Foreskin keratinocyte (primary cell): ENCODE measurements at places on chromosomes 4 and X. TPM values are rescaled to one million over a fixed set of nuclear protein-coding genes. Genes with fewer than 3 reads are reported as not detected.

DNA sequence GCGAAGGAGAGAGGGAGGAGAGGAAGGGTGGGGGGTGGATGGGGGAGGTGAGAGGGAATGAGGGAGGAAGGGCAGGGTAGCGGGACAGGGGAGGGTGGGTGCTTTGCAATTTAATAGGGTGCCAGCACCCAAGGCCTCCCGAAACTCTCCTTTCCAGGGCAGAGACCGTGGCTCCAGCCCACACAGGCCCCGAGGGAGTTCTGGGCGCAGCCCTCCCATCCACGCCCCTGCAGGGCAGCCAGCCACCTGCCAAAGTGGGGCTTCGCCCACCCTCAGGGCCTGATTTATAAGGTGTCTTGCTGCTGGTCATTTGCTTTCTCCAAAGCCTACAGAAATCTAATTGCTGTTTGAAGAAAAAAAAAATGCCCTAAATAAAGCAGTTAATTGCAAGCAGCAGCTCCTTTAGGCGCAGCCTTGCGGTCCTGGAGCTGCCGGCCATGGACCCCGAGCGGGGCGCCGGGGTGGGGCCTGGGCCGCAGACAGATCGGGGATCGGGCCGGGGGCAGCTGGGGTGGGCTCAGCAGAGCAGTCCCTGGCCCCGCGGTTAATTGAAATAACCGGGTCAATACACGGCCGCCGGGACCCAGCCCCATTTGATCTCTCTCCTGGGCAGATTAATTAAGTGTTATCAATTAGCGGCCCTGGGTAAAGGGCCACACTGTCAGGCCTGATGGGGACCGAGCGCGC, 106.0 kb upstream of the NKX1-1 start:
- DNase-seq, result no peak

DNA sequence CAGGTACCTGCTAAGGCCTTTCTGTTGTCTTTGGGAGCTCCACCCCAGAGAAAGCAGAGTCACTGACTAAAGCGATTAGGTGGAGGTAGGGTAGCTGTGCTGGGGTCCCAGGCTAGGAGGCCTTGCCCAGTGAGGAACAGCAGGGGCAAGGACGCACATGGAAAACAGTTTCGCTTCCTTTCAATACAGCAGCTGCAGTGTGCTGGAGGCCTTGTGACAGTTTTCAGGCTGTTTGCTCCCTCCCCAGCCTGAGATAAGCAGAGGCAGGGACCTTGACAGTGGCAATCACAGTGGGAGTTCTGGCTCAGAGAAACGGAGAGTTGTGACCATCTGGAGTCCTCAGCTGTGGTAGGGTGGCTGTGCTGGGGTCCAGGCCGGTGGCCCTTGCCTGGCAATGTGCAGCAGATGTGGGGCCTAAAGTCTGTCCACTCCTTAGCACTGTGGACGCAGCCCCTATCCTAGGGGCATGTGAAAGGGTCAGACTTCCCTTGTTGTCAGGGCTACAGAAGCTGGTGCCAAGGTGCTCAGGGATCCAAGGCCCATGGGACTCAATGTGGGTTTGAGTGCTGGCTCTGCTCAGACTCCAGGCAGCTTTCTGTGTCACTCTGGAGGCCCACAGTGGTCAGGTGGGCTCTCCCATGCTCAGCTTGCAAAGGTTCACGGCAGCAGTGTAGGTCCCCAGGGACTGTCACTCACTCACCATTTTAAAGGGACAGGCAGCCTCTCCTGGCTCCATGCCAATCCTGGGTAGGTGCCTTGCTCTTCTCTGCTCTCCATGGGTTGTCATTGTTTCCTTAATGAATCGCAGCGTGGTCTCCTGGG, 534.9 kb upstream of the FMR1 start:
- DNase-seq, result no peak

Gene SPIN2B
- 3.6 and 4.3 TPM in 2 replicates for total RNA-seq

DNA sequence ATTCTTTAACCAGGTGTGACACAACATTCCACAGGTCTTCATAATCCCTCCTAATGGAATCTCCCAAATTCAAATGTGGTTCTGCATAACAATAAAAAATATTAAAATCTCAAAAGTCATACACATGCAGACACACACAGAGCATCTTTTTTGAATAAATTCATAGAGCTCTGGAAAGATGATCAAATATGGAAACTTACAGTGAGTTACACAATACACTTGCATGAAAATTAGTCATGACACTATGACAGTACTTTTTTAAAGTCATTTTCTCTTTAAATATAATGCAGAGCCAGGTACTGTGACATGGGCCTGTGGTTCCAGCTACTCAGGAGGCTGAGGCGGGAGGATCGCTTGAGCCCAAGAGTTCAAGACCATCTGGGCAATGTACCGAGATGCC, 38.9 kb downstream of the DDX60L start:
- DNase-seq, result peak; percentile 71

GRCh38 chr4:107801766-107802211, 22.9 kb upstream of the SGMS2 start:
- DNase-seq, result peak; percentile 94

DNA sequence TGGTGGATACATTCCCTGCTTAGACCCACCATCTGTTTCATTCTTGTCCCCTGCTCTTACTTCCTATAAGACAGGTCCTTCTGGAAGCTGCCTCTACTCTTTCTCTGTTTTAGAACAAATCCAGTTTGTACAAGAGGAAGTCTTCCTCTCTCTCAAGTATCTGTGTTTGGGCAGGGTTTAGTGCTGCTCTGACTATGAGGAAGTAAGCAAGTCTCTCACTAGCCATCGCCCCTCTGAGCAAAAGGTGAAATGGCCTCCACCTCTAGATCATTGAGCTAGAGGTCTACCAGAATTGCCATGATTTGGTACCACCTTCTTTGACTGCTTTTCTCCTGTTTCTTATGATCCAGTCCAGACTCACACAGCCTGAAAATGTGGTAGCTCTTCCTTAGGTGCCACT, 8.4 kb downstream of the BTK start:
- DNase-seq, result no peak

Gene ABRAXAS1
- total RNA-seq, result 6.0 and 8.4 TPM in 2 replicates

DNA sequence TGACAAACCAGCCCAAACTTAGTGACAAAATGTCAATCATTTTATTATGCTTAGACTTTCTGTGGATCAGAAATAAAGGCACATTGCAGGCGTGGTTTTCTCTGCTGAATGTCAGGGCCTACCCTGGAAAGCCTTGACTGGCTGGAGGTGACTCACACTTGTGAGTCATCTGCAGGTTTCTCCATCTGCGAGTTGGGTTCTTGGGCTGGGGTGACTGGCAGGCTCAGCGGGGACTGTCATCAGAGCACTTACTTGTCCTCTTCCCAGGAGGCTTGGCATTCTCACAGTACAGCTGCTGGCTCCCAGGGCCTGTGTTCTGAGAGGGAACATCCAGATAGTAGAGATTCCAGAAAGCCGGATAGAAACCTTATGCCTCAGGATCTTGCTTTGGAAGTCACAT, 153.8 kb upstream of the AGA start:
- DNase-seq, result peak; percentile 73

- no peak for DNase-seq
Observed at GRCh38 chr4:185945252-185945651, 123.7 kb upstream of the TLR3 start.

DNA sequence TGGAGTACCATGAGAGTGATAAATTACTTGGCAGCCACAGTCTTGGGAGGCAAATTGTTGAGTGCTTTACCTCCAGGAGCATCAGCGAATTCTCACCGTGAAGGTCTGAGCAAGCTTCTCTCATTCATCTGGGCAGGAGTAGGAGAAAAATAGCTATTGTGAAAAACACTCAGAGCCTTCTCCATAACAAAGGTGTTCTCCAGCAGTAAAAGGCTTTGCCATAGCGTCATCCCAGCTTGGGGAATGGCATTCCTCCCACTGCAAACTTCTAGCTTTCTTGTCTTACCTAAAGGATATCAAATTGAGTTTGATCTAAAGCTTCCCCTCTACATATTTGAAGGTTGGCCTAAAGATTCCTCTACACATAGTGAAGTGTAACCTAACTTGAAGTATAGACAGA, 29.8 kb upstream of the MAGEA11 start:
- no peak for DNase-seq

- DNase-seq, result peak; percentile 40
Observed at GRCh38 chrX:41984628-41985027, 61.3 kb upstream of the CASK start.

DNA sequence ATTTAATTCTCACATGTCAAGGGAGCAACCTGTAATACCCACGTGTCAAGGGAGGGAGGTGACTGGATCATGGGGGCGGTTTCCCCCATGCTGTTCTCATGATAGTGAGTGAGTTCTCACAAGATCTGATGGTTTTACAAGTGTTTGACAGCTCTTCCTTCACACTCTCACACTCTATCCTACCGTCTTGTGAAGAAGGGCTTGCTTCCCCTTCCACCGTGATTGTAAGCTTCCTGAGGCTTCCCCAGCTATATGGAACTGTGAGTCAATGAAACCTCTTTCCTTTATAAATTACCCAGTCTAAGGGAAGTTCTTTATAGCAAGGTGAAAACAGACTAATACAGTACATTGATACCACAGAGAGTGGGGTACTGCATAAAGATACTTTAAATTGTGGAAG, 17.7 kb downstream of the USP27X start:
- no peak for DNase-seq

GRCh38 chr4:149187726-149188125, 627.9 kb downstream of the IQCM start:
- DNase-seq, result no peak

DNA sequence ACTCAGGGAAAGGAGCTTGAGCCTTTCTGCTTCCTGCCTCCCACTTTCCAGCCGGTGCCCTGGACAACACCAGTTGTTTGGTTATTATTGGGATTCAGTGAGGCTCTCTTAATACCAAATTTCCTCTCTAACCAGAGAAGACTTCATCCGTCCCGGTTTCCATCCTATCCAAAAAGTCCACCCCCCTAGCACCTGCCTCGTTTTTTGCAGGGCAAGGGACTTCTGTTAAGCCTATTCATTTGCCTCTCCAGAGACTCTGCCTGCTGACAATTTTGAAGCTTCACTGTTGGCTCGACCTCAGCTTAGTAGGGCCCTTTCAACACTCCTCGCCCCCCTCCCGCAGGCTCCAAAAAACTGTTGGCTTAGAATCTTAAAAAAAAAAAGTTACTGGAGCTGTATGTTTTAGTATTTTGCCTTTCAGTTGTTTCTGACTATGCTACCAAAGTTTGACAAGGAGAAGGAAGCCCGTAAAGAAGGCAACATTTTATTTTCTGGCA, 779 bp upstream of the PRSS12 start:
- DNase-seq, result no peak

Gene GC
- not detected in 2 replicates for total RNA-seq

DNA sequence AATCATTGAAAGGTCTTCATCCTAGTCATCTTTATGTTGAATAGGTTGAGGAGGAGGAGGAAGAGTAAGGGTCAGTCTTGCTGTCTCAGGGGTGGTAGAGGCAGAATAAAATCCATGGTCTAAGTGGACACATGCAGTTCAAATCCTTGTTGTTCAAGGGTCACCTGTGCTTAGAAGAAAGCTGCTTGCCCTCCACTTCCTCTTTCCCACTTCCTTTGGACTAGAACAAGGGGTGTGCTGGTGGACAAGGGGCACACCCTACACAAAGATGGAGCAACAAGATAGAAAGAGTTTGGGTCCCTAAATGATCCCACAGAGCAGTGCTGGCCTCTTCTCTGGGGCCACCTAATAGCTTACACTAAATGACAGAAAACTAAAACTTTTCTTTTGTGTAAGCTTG, 47.9 kb downstream of the HSD17B13 start:
- no peak for DNase-seq

DNA sequence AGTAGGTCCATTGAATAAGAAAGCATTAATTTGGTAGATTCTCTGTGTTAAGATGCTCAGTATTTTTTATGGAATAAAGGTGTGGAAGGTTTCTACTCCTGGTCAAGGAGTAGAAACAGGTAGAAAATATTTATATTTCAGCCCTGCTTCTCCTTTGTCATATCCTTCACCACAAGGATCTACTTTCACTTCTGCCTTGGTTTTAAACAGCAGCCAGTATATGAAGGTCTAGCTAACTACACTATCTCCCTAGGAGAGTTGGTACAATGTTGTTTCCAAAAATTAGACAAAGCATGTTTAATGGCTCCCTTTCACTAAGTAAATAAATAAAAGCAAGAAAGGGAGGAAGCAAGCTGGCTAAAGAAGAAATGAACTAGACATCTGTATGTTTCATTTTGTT, 44.6 kb upstream of the GYPA start:
- DNase-seq, result no peak

Gene GABRG1
- not detected in 2 replicates for total RNA-seq

Gene MBNL3
- 12.4 and 13.1 TPM in 2 replicates for total RNA-seq

- DNase-seq, result no peak
Observed at GRCh38 chr4:125765941-125766340, 451.2 kb downstream of the FAT4 start.

Gene PAGE5
- not detected in 2 replicates for total RNA-seq

GRCh38 chrX:30065226-30065625, 150.1 kb upstream of the MAGEB2 start:
- no peak for DNase-seq

- no peak for DNase-seq
Observed at GRCh38 chr4:118825799-118826198, 10.1 kb downstream of the SEC24D start.

DNA sequence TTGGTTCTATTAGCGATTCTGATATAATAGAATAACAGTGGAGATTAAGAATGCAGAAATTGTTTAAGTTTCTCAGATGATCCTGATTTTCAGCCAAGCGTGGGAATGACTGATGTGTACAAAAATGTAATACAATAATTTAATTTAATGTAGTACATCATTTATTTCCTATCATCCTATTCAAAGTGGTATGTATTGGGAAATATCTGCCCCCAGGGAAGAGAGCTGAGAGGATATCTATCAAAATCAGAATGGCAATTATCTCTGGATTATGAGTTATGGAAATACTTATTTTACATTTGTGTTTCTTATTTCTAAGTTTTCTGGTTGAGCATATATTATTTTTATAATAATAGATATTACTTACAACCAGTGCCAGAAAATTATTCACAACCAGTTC, 3.9 kb downstream of the FABP2 start:
- DNase-seq, result no peak

- DNase-seq, result no peak
Observed at GRCh38 chr4:37322122-37322521, 77.6 kb downstream of the NWD2 start.

DNA sequence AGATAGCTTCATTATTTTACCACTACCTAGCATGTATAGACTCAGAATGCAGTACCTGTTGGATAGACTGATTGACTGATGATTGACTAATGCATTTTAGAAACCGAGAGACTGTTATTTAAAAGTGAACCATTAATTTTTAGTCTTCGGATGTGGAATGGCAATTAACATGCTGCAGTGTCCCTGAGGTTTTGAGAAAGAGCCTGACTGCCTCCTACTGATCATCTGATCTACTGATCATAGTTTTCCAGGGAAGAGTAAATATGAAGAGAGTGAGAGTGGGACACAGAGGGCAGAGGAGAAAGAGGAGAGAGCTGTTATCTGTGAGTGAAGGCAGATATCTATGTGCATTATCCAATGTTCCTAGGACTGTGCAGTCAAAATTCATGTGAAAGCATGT, 764.7 kb downstream of the TRIML1 start:
- no peak for DNase-seq

DNA sequence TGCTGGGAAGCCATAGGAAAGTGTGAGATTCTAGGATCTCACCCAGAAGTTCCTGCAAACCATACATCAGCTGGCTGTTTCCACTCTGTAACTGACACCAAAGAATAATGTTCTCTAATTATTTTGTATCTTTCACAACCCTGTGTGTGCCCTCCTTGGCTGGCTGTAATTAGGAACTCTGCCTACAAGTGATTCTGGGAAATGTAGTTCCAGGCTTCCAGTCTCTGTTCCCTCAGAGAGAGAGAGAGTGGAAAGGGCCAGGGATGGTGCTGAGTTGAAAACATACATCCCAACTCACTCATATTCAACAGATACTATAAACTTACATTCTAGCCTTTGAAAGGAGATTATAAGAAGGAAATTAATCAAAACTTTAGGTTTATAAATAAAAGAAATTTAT, 57.5 kb upstream of the C1QTNF7 start:
- no peak for DNase-seq

GRCh38 chrX:11439846-11440245, 146.6 kb downstream of the AMELX start:
- no peak for DNase-seq
